Activated CD8-positive, alpha-beta memory T cell treated with anti-CD3 and anti-CD28 coated beads for 1 hour (primary cell): ENCODE measurements at places on chromosomes 7 and 10.

GRCh38 chr10:27451054-27451453 lies 53.0 kb upstream of the RAB18 start:
- no peak for DNase-seq

DNA sequence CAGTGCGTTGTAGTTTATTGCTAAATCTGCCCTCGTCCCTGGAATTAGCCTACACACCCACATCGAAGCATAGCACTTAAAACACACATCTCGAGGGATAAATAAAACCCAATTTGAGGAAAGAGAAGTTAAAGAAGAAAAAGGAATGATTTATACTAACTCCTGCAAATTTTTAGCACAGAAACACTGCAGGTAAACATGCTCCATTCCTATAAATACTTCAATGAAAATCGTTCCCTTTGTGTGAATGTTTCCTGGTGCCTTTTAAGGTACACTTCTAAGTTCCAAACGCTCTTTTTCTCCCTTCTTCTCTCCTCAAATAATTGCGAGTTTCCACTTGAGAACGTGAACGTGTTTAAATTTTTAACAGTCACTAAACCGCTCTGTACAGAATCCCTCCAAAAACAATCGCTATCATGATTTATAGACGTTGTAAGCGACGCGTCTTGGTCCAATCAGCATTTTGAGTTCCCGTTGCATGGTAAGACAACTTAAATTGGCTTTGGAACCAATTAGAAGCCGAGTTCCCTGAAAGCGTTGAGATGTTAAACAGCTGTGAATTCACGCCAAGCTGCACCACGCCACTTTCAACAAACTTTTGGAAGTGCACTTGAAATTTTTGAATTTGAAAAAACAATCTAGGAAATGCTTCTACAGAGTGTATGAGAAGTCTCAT lies 12.5 kb upstream of the EBLN1 start:
- DNase-seq: no peak

GRCh38 chr7:77813180-77813579 lies 14.6 kb downstream of the PHTF2 start:
- no peak for DNase-seq

- DNase-seq: no peak
Measured at GRCh38 chr10:19169041-19169440, 120.4 kb downstream of the MALRD1 start.

DNA sequence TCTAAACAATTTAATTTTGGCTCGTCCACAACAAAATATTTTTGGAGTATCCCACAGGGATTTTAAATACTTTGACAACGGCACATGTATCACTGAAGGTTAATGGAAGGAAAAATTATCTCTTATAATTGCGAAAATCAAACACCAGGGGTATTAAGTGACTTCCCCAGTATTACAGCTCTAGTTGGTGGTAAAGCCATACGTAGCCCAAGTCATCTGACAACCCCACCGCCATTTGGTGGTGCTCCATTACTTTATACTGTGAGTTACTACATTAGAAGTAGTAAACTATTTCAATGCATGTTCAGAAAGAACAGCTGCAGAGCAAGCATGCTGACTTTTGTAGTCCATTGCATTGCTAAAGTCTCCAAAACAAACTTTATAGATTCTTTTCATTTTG lies 179.7 kb downstream of the HGF start:
- no peak for DNase-seq

DNA sequence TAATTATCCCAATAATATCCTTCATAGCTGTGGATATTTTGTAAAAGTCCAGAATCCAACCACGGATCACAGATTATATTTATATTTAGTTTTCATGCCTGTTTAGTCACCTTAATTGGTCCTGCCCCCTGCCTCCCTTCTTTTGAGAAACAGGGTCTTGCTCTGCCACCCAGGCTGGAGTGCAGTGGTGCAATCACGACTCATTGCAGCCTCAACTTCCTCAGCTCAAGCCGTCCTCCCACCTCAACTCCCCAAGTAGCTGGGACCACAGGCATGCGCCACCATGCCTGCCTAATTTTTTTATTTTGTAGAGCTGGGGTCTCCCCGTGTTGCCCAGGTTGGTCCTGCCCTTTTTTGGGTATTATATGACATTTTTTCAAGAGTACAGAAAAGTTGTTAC lies 129.4 kb downstream of the KAT6B start:
- DNase-seq: no peak

DNA sequence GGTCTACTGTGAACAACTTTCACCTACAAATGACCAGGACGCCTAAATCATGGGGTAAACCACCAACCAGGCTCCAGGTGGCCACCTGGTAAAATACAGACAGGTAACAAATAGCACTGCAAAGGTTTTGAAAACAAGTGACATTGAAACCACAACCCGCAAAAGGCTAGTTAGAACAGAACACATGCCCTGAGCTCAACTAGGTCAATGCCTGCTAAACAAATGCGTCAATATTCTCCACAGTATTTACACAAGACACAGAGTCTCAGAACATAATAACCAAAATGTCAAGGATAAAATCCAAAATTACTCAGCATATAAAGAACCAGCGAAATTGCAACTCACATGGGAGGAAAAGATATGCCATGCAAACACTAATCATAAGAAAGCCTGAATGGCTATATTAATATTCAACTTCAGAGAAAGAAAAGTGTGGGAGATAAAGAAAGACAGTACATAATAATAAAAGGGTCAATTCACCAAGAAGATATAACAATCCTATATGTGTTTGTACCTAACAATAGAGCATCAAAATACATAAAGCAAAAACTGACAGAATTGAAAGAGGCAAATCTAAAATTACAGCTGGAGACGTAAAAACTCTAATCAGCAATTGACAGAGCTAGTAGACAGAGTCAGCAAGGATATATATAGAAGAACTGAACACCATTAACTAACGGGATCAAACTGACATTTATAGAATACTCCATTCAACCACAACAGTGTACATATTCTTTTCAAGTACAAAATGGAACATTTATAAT lies 47.6 kb downstream of the SMURF1 start:
- DNase-seq: no peak

GRCh38 chr7:108434010-108434409 lies 22.2 kb downstream of the NRCAM start:
- DNase-seq: no peak

DNA sequence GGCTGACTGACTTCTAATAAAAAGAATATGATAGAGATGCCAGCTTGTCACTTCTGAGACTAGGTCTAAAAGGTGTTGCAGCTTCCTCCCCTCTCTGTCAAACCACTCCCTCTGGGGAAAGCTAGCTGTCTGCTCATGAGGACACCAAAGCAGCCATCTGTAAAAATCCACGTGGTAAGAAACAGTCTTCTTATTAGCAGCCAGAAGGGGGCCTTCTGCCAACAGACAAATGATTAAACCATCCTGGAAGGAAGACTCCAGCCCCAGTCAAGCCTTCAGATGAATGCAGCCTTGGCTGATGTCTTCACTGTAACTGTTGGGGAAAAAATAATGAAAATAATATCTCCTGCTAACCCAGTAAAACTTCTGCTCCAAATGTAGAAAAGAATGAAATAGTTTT lies 41.9 kb upstream of the DAGLB start:
- no peak for DNase-seq

DNA sequence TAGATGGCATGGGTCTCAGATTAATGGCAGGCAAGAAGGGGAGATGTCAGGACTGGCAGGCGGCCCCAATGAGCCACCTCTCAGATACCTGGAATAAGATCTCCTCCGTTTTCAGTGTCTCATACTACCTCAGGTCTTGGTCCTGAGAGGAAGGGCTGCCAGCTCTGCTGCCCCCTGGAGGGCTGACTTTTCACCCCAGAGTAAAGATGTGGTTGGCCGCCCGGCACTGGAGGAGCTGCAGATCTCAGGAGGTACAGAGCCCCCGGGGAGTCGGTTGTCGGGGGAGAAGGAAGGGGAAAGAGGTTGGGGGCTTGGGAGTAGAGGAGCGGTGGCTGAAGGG lies 642 bp upstream of the COL13A1 start:
- DNase-seq: no peak

- no peak for DNase-seq
Measured at GRCh38 chr10:29657719-29658274, 23.0 kb upstream of the SVIL start.

GRCh38 chr10:90890347-90890746 lies 18.6 kb downstream of the RPP30 start:
- no peak for DNase-seq

DNA sequence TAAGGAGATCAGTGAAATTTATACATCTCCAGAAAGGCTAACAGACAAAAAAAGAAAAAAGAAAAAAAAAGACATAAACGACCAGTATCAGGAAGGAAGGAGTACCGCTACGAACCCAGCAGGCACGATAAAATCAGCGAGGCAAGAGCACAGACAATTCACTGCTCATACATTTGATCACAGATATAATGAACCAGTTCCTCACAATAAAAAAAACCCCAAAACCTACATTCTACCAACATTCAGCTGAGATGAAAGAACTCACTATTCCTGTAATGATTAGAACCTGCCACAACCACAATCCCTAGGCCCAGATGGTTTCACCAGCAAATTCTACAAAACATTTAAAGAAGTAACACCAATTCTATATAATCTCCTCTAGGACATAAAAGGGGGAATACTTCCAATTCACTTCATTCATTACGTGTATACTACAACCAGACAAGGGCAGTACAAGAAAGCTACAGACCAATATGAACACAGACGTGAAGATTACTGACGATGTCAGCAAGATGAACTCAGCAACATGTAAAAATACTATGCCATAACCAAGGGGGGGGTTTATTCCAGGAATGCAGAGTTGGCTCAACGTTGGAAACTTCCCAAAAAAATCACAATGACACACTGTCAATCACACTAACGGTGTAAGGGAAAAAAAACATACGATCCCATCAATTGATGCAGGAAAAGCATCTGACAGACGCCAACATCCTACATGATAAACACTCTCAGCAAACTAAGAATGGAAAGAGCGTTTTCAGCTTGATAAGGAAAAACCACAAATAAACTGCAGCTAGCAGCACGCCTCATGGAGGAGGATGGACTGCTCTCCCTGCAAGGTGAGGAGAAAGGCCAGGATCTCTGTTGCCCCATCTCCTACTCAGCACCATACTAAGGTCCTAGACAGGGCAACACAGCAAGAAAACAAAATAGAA lies 256.2 kb downstream of the ELFN1 start:
- DNase-seq: no peak

GRCh38 chr7:52992001-52992400 lies 43.4 kb upstream of the POM121L12 start:
- no peak for DNase-seq

DNA sequence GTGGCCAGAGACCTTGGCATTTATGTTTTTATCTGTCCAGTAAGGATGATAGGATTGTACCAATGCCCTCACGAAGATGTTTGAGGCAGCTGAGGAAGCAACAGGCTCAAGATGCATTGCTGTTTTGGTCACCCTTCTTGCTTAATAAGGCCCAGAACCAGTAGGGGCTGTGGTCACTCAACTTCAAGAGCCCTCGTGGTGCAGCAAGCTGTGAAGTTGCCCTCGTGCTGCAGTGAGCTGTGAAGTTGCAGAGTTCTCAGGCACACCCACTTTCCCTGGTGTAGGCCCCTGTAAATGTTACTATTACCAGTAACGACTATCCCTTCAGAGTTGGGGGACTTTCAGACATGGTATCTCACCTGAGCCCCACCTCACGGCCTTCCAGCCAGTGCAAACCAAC lies 207.6 kb upstream of the LYZL1 start:
- DNase-seq: no peak

- peak; percentile 13 for DNase-seq
Measured at GRCh38 chr7:151038951-151039849, 9.1 kb upstream of the ASIC3 start.

DNA sequence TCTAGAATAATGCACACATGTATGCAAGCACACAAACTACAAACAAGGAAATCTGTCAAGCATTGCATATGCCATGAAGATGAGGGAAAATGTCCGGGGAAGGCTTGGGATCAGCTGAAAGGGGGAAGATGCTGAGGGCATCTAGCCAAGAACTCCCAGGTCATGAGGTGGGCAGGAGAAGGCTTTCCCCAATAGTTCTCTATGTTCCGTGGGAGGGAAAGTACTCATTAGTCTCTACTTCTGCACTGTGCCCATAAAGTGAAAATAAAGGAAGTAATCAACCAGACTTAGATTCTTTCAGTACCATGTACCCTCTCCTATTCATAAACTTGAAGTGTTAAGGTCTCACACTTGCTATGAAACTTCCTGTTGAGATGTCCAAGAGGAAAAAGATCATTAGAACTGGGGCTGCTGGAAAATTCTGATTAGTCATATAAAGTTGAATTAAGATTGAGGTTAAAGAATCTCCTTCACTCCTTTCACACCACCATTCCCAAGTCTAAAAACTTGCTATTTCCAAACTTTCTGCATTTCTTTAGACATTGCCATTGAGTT lies 17.1 kb upstream of the LIPF start:
- DNase-seq: no peak

GRCh38 chr7:15199482-15199881 lies 296.9 kb upstream of the DGKB start:
- no peak for DNase-seq

- no peak for DNase-seq
Measured at GRCh38 chr7:2275101-2275500, 33.1 kb downstream of the NUDT1 start.

GRCh38 chr10:124535731-124536495 lies 74.3 kb downstream of the LHPP start:
- no peak for DNase-seq

DNA sequence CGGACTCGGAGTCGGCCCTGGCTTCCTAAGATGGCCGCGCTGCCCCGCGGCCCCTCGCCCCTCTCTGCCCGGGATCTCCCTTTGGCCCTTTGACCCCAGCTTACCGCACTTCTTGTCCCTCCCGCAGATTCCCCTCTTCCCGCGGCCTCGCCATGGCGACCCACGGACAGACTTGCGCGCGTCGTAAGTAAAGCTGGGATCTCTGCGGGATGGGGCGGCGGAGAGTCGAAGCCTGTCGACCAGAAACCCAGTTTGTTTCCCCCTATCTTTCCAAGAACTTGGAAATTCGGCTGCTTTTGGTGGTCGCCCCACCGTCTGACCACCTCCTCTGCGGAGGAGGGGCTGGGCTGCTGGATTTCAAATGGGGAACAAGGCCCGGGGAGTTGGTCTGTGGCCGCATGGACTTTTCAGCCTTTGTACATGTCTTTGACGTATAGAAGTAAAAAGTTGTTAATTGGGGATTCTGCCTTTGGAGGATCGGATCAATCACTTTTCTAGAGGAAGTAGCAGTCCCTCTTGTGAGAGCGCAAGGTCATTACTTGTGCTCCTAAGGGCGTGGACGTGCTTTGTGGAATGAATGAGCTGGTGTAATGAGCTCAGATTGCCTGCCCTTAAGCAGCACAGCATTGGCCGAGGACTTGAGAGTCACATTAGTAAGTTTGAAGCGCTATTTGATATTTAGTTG lies 553 bp downstream of the VDAC2 start:
- DNase-seq: no peak

DNA sequence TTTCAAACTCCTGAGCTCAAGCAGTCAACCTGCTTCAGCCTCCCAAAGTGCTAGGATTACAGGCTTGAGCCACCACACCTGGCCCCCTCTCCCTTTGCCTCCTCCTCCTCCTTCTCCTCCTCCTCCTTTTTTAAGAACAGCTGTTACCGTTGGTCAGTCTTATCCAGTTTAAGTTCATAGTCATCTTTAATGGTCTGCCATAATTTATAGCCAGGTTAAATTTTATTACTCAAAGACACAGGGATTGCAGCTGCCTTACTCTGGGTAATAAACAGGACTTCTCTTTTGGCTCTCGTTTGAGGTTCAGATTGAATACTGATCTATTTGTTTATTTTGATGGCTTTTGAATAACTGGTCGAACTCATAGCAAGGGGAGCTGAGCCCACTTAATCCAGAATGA lies 35.2 kb downstream of the ATOH7 start:
- no peak for DNase-seq

GRCh38 chr10:111967547-111967946 lies 216.0 kb downstream of the GPAM start:
- DNase-seq: no peak

- DNase-seq: no peak
Measured at GRCh38 chr10:1115607-1115955, 59.4 kb downstream of the WDR37 start.
